Kidney glomerular epithelial cell (primary cell): ENCODE measurements at places on chromosomes 7 and 10.

GRCh38 chr10:31121757-31122577 lies 90.3 kb upstream of the ZNF438 start:
- DNase-seq: no peak

DNA sequence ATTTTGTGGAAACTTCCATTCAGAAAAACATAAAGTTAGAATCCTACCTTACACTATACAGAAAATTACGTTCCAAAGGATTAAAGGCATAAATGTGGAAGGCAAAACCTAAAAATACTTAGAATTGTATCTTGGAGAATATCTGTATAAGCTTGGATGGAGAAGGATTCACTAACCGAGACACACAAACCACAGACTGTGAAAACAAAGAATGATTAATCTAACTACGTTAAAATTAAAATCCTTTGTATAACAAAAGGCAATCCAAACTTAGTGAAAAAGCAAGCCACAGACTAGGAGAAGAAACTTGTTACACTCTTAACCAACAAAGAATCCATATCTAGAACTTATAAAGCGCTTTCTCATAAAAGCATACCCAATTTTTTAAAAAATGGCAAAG lies 678.8 kb downstream of the INHBA start:
- DNase-seq: peak; percentile 29

DNA sequence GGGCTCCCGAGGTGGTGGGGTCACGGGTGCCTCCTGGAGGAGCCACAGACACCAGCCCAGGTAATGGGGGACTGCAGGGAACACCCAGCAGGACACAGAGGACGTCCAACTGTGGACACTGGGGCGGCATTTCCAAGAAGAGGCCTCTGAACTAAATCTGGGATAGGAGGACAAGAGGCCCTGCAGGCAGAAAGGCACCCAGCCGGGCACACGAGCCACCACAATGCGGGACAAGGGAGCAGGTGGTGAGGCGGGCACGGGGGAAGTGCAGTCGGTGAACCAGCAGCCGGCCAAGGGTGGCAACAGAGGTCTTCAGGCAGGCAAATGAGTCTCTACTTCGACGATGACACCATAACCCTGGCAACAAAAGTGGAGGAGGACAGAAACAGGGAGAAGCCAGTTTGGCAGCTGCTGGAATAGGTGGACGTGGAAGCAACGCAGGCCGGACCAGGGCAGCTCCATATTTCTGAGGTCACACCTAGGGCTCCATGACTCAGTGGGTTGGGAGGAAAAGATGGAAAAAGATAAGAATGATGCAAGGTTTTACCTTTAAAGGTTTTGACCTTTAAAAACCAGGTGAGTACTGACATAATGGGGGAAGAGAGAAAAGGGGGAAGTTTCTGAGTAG lies 26.1 kb upstream of the GALNTL5 start:
- no peak for DNase-seq

GRCh38 chr7:20541608-20542349 lies 73.7 kb upstream of the ABCB5 start:
- DNase-seq: no peak

DNA sequence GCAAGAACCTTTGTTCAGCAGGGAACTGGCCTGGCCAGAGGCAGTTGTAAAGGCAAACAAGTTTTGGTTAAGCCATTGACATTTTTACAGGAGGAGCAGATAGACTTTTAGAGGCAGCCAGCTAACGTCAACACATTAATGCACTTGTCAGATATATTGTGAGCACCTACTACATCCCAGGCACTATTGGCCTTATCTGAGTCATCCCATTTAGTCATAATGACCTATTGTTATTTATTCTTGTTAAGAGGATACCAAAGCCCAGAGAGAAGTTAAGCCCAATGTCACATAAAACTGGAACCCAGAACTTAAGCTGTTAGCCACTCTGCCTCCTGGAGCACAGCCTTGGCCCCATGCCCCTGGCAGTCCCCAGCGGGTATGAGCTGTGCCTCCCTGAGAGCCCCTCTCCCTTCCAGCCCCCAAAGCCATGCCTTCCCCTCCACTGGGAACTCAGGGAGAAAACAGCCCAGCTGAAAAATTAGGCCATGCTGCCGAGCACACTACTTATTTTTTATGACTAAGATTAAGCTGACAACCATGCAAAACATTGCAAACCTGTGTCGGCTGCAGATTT lies 32.7 kb upstream of the TRIM8 start:
- DNase-seq: peak; percentile 11

- no peak for DNase-seq
Measured at GRCh38 chr10:4514445-4515108, 311.4 kb upstream of the AKR1E2 start.

DNA sequence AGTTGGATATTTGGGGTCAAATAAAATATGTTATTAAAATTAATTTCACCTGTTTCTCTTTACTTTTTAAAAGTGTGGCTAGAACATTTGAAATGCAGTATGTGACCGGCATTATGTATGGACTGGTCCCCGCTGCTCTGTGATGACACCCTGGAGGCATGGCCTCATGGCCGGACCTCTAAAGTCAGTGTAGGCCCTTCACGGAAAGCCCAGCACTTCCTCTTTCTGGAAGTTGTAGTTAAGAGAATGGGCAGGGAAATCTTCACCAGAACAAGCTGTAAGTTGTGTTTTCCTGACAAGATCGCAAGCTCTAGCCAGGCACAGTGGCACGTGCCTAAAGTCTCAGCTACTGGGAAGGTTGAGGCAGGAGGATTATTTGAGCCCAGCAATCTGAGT lies 38.3 kb upstream of the SRGN start:
- DNase-seq: no peak

DNA sequence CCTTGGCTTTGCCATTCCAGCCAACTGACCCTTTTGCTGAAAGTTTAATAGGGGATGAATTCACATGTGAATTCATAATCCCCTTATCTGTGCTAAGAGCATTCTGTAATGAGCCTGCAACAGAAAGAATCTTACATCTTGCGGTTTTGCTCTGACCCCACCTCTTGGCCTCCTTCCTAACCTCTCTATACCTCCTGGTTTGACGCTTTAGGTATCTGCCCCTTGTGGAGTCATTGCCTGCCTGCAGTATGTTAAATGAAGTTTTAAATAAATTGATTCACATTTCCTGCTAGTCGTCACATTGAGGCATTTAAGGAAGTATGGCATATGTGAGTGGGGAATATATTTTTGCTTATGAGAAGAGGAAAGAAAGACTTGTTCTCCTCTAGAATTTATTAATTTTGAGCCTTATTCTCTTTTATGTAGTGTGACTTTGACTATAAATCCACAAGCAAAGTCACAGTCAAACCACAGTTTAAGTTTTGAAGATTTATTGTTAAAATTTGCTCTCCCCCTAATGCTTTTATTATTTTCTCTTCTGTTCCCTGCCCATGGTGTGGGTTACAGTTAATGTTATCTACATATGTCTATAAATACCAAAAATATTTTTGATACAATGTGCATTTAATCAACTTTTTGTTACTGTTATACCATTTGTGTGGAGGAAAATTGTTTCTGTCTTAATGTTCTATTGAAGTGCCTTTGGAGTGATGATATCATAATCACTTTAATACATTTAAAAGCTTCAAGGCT lies 60.9 kb downstream of the LRMDA start:
- no peak for DNase-seq

DNA sequence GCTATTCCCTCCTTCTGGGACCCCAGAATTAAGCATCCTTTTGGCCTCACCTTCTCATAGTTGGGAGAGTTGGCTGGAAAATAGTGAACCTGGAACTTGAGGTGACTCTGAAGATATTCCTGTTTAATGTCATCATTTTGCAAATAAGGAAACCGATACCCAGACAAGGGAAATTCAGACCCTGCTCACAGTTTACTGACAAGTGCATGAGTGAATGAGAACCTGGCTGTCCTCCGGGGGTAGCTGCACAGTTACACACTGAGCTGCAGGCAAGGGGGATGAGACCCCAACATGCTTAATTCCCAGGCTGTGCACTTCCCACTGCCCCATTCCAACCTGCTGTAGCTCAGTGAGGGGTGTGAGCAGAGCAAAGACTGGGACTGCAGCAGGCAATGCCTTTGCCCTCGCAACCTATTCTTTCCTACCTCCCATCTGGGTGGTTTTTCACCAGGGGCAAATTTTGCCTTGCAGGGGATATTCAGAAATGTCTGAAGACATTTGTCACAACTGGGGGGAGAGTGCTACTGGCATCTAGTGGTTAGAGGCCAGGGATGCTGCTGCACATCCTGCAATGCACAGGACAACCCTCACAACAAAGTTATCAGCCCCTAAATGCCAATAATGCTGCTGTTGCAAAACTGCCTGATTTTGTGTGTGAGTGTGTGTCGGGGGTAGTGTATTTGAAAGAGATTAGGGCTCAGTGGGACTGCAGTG lies 136.2 kb downstream of the SORCS3 start:
- no peak for DNase-seq

DNA sequence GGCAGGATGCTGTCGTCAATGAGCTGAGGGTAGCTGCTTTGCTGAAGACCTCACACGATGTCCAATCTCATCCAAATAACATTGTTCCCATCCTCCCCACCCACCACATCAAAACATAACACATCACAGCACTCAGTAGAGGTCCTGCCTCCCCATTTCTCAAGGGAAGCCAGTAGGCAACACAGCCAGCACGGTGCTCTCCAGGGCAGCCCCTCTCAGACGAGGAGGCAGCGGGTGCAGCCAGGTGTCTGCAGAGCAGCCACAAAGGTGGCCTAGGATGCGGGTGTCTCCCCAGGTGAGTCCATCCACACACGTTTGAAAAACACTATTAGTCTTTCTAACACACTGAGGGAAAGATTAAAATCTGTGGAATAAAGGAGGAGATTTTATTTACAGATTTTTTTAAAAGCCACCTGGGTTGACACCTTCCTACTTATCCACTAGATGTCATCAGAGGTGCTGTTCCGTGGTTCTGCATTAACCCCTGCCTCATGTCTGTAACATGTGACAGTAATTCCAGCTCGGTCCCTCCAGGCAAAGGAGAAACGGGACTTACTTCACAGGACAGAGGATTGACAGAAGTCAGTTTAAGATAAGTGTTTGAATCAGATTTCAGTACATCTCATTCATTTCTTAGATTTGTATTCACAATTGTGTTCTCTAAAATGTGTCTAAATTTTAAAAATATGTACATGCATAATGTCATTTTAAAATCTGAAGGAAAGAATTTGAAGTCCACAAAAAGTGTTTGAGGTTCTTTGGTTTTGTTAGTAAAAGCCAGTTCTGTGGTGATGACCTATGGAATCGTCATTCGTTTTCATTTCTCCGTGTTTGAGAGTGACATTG lies 68.0 kb downstream of the LANCL2 start:
- peak; percentile 12 for DNase-seq

DNA sequence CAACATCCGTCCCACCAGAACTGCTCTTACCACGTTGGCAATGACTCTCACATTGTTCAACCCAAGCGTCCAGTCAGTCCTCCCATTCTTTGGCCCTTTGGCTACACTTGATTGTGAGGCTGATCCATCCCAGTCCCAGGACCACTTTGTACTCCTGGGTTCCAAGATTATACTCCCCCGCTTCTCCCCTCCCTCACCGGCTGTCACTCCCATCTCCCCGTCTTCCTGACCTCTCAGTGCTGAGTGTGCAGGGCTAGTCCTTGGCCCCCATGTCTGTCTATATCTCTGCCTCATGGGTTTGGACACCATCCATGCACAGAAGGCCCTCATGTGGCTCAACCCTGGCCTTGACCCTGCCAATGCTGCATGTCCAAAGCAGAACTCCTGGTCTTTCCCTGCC lies 12.5 kb downstream of the ARHGAP22 start:
- no peak for DNase-seq

DNA sequence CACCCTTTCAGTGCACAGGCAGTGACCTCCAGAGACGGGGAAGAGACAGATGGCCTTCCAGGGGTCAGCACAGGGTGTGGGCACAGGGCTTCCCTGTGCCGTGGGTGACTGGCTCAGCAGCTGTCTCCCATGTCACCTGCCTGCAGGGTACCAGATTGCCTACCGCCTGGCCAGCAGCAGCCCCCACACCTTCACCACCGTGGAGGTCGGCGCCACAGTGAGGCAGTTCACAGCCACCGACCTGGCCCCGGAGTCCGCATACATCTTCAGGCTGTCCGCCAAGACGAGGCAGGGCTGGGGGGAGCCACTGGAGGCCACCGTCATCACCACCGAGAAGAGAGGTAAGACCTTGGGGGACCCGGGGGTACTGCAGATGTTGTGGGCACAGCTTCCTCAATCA lies 536.5 kb upstream of the FOXK1 start:
- DNase-seq: no peak

- no peak for DNase-seq
Measured at GRCh38 chr10:12709000-12709401, 292.5 kb downstream of the CCDC3 start.

DNA sequence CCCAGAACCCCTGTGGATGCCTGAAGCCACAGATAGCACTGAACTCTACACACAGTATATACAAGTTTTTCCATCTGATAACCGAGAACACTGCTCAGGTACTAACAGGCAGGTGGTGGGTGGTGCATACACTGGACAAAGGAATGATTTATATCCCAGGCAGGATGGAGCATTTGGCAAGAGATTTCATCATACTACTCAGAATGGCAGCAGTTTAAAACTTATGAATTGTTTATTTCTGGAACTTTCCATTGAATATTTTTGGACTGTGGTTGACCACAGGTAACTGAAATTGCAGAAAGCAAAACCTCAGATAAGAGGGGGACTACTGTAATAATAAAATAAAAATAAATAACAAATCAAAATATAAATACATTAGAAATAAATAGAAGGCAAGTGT lies 10.9 kb upstream of the KCNMA1 start:
- no peak for DNase-seq

DNA sequence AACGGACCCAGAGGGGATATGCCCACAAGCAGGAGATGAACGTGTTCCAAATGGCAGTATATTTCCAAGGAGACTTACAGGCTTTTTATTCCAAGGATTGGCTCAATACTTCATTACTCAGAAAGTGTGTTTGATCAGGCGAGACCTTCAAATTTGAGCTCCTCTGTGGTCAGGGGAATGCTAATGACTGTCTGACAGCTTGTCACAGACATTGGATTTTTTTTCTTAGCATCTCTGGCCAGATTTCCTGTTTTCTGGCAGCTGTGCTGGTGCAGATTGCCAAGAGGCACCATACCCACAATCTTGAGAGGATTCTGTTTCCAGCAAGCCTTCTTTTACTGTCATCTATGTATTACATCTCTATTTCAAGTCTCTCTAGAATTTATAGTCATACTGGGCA lies 93.8 kb downstream of the C1GALT1 start:
- no peak for DNase-seq

GRCh38 chr7:4042402-4043045 lies 639.6 kb upstream of the FOXK1 start:
- DNase-seq: no peak

DNA sequence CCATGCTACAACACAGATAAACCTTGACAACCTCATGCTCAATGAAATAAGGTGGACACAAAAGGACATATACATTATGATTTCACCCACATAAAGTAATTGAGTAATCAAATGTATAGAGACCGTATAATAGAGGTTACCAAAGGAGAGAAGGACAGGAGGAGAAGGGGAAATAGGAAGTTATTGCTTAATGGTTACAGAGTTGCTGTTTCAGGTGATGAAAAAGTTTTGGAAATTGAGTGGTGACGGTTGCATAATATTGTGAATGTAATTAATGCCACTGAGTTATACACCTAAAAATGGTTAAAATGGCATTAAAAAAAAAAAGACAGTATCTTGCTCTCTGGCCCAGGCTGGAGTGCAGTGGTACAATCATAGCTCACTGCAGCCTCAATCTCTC lies 1.5 kb upstream of the OGDH start:
- no peak for DNase-seq

- DNase-seq: no peak
Measured at GRCh38 chr7:110084181-110084807, 1006.6 kb upstream of the LRRN3 start.

GRCh38 chr7:46839651-46840050 lies 742.3 kb downstream of the TNS3 start:
- DNase-seq: no peak

- no peak for DNase-seq
Measured at GRCh38 chr10:63264617-63265221, 131.6 kb downstream of the NRBF2 start.
